M059J (cell line): ENCODE measurements at places on chromosomes 13 and 19. TPM values are rescaled to one million over a fixed set of nuclear protein-coding genes. Genes with fewer than 3 reads are reported as not detected.

GRCh38 chr19:2462635-2463421 is 6.1 kb upstream of the LMNB2 start:
- DNase-seq = peak; percentile 96

GRCh38 chr13:49297338-49297737 is 49.6 kb downstream of the CDADC1 start:
- DNase-seq = no peak

- no peak for DNase-seq
Observed at GRCh38 chr13:30255696-30256095, 51.7 kb downstream of the KATNAL1 start.

FAM216B gene
- total RNA-seq = not detected in 2 replicates

GRCh38 chr13:93290503-93290902 is 63.9 kb downstream of the GPC6 start:
- DNase-seq = no peak

DNA sequence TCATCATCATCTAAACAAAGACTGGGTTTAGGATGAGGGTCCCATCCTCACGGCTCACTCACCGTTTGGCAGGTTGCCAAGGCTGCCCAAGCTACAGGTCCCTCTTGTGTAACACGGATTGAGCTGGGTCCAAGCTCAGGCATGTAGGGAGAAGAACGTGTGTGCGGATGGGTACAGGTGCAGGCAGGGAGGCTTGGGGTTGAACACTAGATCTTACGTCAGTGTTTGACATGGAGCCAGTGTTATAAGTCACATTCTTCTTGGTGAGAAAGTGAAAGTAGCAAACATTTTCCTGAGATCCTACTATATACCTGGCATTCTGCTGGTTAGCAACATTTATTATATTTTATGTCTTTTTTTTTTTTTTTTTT is 136.8 kb upstream of the RNF113B start:
- peak; percentile 3 for DNase-seq
